Uterus (tissue), 4 donors: ENCODE measurements at places on chromosomes 4 and X. TPM values are rescaled to one million over a fixed set of nuclear protein-coding genes. Genes with fewer than 3 reads are reported as not detected.

- no peak overlapping the region for H3K27ac ChIP-seq
- no peak overlapping the region for H3K4me3 ChIP-seq
- no peaks in the 10 kb centered on the region for H3K4me1 ChIP-seq
- no peaks in the 10 kb centered on the region for H3K36me3 ChIP-seq
- no peak for DNase-seq
Observed at GRCh38 chr4:7472442-7473013, 37.8 kb upstream of the PSAPL1 start.

GRCh38 chr4:88014386-88014905 is 7.0 kb downstream of the PKD2 start:
- DNase-seq, result no peak
- H3K36me3 ChIP-seq, result no peaks in the 10 kb centered on the region
- H3K4me1 ChIP-seq, result peaks cover 37% of the 10 kb centered on the region
- H3K27ac ChIP-seq, result peak overlapping the region; percentile 97

DNA sequence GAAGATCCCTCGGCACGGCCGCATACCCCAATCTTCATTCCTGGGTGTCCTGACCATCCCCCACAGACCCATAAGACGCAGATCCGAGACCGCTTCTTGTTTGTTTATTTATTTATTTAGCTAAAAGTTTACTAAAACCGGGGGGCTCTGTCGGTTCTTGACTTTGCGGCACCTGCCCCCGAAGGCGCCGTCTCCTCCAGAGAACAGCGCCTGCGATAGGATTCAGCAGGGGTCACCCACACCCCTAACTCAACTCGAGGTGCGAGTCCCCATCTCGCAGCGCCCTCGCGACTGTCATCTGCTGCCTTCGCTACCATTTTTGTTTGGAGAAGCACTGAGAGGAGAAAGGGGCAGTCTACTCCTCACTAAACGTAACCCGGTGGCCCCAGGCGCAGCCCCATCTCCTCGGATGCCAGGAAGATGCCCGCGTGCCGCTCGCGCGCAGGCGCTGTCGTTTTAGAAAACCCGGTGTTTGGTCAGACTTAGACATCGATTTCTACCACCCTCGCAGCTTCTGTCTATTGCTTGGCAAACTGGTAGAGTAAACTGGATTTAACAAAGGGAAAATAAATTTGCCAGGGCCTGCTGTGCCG is 18.9 kb upstream of the GPR101 start:
- no peaks in the 10 kb centered on the region for H3K27me3 ChIP-seq
- H3K4me1 ChIP-seq, result no peaks in the 10 kb centered on the region
- DNase-seq, result no peak
- H3K36me3 ChIP-seq, result no peaks in the 10 kb centered on the region

DNA sequence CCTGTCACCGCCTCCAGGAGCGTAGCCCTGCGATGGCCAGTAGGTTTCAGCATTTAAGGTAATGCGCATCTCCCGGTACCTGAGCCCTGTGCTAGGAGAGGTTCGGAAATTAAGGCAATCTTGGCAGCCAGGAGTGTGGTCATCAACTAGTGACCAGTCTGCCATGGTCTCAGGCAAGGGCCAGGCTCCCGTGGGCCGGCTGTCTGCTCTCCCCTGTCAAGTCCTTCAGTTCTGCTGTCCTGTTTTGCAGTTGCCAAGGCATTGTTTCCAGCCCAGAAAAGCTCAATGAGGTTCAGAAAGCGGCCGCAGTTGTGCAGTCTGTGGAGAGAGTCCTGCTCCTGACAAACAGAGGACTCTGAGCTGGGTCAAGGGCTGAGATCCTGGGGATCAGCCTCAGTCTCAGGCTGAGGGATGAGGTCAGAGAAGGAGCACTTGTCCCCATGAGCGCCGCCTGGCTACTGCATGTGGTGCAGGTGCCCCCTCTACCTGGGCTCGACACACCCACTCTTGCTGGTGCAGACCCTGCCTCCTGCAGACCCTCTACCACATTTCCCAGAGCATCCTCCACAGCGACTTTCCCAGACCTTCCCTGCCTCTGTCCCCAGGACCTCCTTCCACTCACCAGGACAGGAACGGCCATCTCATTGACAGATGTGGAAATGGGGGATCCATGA is 53.4 kb upstream of the PSAPL1 start:
- H3K27ac ChIP-seq, result no peak overlapping the region
- no peaks in the 10 kb centered on the region for H3K36me3 ChIP-seq
- H3K27me3 ChIP-seq, result no peaks in the 10 kb centered on the region

DNA sequence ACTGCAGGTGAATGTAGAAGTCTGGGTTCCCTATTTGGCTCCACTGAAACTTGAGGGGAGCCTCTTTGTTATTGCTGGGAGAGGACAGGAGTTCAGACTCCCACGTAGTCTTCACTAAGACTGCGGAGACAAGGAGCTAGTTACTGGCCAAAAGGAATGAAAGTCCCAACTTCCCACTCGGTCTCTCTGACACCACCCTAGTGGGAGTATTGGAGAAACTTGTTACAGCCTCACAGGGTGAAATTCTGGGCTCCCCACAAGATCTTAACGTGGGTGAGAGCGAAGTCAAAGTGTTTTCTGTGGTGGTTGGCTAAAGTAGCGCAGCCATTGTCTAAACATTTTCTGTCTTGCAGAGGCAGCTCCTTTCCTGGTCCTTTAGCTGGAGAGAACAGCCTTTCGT is 13.5 kb downstream of the MYOZ2 start:
- peak overlapping the region; percentile 26 for H3K27ac ChIP-seq
- no peak overlapping the region for H3K4me3 ChIP-seq
- no peak for DNase-seq
- H3K4me1 ChIP-seq, result no peaks in the 10 kb centered on the region
- no peaks in the 10 kb centered on the region for H3K27me3 ChIP-seq

- H3K36me3 ChIP-seq, result no peaks in the 10 kb centered on the region
- no peak overlapping the region for H3K4me3 ChIP-seq
- no peak overlapping the region for H3K27ac ChIP-seq
- DNase-seq, result no peak
- H3K4me1 ChIP-seq, result no peaks in the 10 kb centered on the region
- H3K27me3 ChIP-seq, result no peaks in the 10 kb centered on the region
Observed at GRCh38 chr4:106355193-106355592, 13.4 kb downstream of the GIMD1 start.

DNA sequence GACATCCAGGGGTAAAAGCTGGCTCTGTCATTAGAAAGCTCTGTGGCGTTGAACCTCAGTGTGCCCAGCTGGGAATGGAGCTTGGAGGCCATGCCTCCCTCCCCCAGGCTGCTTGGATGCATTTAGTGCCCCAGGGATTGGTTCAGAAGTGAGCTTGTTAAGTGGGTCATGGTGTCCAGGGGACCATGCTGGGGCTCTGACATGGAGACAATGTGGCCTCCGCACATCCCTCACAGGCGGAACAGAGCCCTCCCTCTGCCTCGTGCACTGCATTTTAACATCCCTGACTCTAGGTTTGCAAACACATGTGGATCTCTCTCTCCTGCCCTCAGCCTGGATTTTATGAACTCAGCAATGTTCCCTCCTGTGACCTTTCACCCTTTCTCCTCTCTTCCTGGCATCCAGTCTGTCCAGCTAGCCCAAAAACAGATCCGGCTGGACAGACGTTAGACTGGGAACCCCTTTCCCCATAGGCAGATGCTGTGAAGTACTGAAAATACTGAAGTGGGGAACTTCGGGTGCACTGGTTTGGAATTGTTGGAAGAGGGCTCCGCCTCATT is 81.5 kb downstream of the SORCS2 start:
- no peaks in the 10 kb centered on the region for H3K27me3 ChIP-seq
- H3K36me3 ChIP-seq, result no peaks in the 10 kb centered on the region
- H3K27ac ChIP-seq, result no peak overlapping the region
- H3K4me1 ChIP-seq, result no peaks in the 10 kb centered on the region
- no peak for DNase-seq

- H3K4me1 ChIP-seq, result no peaks in the 10 kb centered on the region
- H3K36me3 ChIP-seq, result no peaks in the 10 kb centered on the region
- no peak overlapping the region for H3K4me3 ChIP-seq
Observed at GRCh38 chrX:47093248-47093647, 15.0 kb downstream of the RGN start.

- H3K36me3 ChIP-seq, result no peaks in the 10 kb centered on the region
- no peaks in the 10 kb centered on the region for H3K27me3 ChIP-seq
- no peak for DNase-seq
- no peak overlapping the region for H3K4me3 ChIP-seq
Observed at GRCh38 chr4:123350191-123350544, 46.4 kb upstream of the SPRY1 start.

DNA sequence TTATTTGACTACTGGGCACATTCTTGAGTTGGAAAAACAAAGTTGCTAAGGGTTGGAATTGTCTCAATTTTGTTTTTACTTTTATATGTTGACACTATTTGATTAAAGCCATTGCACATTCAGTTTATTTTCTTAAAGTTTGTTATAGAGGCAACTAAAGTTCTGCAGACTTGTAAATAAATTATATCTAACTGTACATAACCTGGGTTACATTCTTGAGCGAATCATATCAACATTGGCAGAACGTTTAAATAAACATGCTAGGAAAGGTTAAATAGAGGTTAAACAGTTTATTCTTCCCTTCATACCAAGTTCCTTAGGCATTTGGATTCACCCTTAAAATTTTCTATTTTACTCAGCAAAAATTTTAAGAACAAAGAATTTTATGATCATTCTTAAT is 74.5 kb downstream of the UCHL1 start:
- H3K4me3 ChIP-seq, result no peak overlapping the region
- H3K36me3 ChIP-seq, result no peaks in the 10 kb centered on the region
- no peaks in the 10 kb centered on the region for H3K4me1 ChIP-seq
- H3K27ac ChIP-seq, result no peak overlapping the region
- no peaks in the 10 kb centered on the region for H3K27me3 ChIP-seq

GRCh38 chr4:93764639-93765246 is 63.8 kb upstream of the ATOH1 start:
- no peaks in the 10 kb centered on the region for H3K4me1 ChIP-seq
- no peak for DNase-seq
- H3K36me3 ChIP-seq, result no peaks in the 10 kb centered on the region
- H3K27ac ChIP-seq, result no peak overlapping the region
- no peak overlapping the region for H3K4me3 ChIP-seq

GRCh38 chr4:129738175-129738574 is 642.2 kb downstream of the C4orf33 start:
- H3K4me3 ChIP-seq, result no peak overlapping the region
- no peak overlapping the region for H3K27ac ChIP-seq
- H3K27me3 ChIP-seq, result no peaks in the 10 kb centered on the region
- H3K36me3 ChIP-seq, result no peaks in the 10 kb centered on the region
- DNase-seq, result no peak

- H3K4me3 ChIP-seq, result no peak overlapping the region
- no peak for DNase-seq
- no peaks in the 10 kb centered on the region for H3K27me3 ChIP-seq
- no peaks in the 10 kb centered on the region for H3K4me1 ChIP-seq
- H3K36me3 ChIP-seq, result no peaks in the 10 kb centered on the region
Observed at GRCh38 chr4:61301271-61301670, 101.1 kb downstream of the ADGRL3 start.

DNA sequence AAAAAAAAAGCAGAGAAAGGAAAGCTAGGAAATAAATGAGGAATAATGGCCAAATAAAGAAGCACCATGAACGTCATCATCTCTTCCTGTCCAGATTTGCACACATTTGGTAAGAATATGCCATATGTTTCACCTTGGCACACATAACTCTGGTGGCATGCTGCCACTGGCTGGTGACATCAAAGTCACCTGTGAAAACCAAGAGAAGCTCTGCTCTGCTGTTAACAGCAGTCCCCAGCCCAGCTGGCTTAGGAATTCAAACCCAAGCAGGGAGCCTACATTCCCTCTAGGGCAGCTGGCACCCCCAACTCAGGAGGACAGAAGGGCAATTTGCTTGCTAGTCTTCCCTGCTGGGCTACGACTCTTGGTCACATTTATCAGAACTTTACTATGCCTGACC is 77.6 kb downstream of the RASL11B start:
- no peaks in the 10 kb centered on the region for H3K36me3 ChIP-seq
- no peak for DNase-seq
- H3K4me1 ChIP-seq, result no peaks in the 10 kb centered on the region
- H3K27me3 ChIP-seq, result no peaks in the 10 kb centered on the region
- no peak overlapping the region for H3K27ac ChIP-seq

DNA sequence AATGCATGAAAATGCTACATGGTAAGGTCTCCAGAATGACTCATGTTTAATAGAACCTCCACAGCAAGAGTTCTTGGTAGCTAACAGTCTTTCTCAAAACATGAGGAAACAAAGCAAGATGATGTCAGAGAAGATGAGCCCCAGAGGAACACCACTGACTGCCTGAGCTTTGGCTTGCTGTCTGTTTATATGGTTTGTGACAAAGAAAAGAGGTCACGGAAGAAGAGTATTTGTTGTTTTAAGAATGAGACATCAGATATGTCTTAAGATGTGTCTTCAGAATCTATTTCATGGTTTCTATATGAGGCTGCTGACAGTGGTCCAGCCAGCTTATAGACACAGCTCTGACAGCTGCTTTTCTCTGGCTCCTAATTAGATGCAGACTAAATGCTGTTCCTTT is 18.8 kb upstream of the AREG start:
- no peaks in the 10 kb centered on the region for H3K36me3 ChIP-seq
- no peak overlapping the region for H3K27ac ChIP-seq
- no peak for DNase-seq
- H3K4me1 ChIP-seq, result no peaks in the 10 kb centered on the region
- H3K27me3 ChIP-seq, result no peaks in the 10 kb centered on the region

DNA sequence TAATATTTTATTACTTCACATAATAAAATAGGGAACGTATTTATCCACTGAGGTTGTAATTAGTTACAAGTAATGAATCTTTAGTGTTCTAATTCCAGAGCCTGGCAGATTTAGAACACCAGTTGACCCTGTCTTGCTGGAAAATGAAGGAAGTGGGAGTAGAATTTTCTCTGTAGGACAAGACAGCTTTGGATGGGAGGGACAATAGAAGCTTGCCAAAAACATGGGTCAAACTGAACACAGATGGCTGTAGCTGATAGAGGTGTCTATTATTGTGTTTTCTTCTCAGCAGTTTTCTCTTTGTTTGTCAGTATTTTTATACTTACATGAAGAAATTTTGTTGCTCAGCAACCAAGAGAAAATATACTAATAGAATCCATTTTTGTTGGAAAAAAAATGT is 20.2 kb downstream of the FAT4 start:
- H3K27me3 ChIP-seq, result no peaks in the 10 kb centered on the region
- no peak overlapping the region for H3K4me3 ChIP-seq
- no peak for DNase-seq
- no peaks in the 10 kb centered on the region for H3K4me1 ChIP-seq
- H3K36me3 ChIP-seq, result no peaks in the 10 kb centered on the region
- H3K27ac ChIP-seq, result no peak overlapping the region

HPGDS gene
- 3.2 TPM for total RNA-seq

CXorf65 gene
- total RNA-seq, result not detected

RRH gene
- total RNA-seq, result not detected

SHISA3 gene
- 0.59 TPM for total RNA-seq

XK gene
- total RNA-seq, result 5.0 TPM

ZNF81 gene
- 14.7 TPM for total RNA-seq

RAB40A gene
- 0.88 TPM for total RNA-seq
